CD4-positive, alpha-beta memory T cell (primary cell): ENCODE measurements at places on chromosomes 5 and 9. TPM values are rescaled to one million over a fixed set of nuclear protein-coding genes. Genes with fewer than 3 reads are reported as not detected.

GRCh38 chr9:129810788-129811187, 7.8 kb downstream of the TOR1B start:
- DNase-seq, result no peak
- H3K36me3 ChIP-seq, result peaks cover 52% of the 10 kb centered on the region
- peaks cover 16% of the 10 kb centered on the region for H3K4me1 ChIP-seq
- no peak overlapping the region for H3K4me3 ChIP-seq

GRCh38 chr9:116757030-116757429, 69.9 kb downstream of the TRIM32 start:
- H3K27me3 ChIP-seq, result no peaks in the 10 kb centered on the region
- H3K4me1 ChIP-seq, result no peaks in the 10 kb centered on the region
- no peak overlapping the region for H3K27ac ChIP-seq
- no peak overlapping the region for H3K4me3 ChIP-seq
- no peak for DNase-seq
- H3K36me3 ChIP-seq, result no peaks in the 10 kb centered on the region

GRCh38 chr5:131943916-131944315, 1.5 kb downstream of the MEIKIN start:
- H3K27me3 ChIP-seq, result no peaks in the 10 kb centered on the region
- H3K36me3 ChIP-seq, result no peaks in the 10 kb centered on the region
- no peaks in the 10 kb centered on the region for H3K4me1 ChIP-seq
- H3K27ac ChIP-seq, result no peak overlapping the region

ZNF618 gene
- 0.80 TPM for total RNA-seq

DNA sequence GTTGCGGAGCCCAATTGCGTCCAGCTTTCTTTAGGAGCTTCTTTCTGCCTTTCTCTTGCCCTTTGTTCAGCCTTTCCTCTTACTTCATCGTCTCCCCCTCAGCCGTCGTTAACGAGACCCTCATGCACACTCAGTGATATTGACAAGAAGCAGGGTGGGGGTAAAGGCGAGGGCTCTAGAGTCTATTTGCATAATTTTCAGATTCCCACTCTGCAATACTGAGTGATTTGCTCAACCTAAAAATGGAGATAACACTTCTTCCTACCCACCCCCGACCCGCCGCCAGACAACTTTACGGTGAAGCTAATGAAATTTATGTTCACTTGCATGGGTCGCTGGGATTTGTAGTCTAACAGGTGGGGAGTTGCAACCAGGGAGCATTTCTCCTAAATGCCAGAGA, 1.3 kb upstream of the TBC1D2 start:
- no peaks in the 10 kb centered on the region for H3K27me3 ChIP-seq
- H3K27ac ChIP-seq, result peak overlapping the region; percentile 82
- peak; percentile 50 for DNase-seq
- H3K4me1 ChIP-seq, result peaks cover 35% of the 10 kb centered on the region
- peak overlapping the region; percentile 90 for H3K4me3 ChIP-seq
- no peaks in the 10 kb centered on the region for H3K36me3 ChIP-seq

GRCh38 chr5:16961131-16961530, 25.0 kb upstream of the MYO10 start:
- no peak overlapping the region for H3K4me3 ChIP-seq
- H3K36me3 ChIP-seq, result no peaks in the 10 kb centered on the region
- no peaks in the 10 kb centered on the region for H3K27me3 ChIP-seq
- H3K27ac ChIP-seq, result no peak overlapping the region

DNA sequence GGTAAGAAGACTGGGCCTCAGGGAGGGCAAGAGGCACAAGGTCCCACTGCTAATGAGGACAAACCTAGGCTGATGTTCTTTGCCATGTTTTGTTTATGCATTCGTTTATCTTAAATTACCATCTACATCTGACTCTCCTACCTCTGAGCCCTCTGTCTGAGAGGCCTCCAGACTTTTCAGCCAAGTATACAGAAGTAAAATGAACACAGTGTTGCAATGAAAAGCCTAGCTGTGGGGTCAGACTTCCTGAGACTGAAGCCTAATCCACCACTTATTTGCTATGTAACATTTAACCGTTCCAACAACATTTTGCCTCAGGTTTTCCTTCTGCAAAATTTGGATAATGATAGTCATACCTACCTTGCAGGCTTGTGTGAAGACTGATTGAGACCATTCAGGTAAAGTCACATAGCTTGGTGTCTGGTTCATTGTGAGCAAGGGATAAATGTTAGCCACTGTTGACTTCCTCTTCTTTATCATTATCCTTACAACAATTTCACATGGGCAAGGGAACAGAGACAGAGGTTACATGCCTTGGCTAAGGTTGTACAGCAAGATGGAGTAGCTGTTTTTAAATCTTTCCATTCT, 374.9 kb upstream of the CLINT1 start:
- no peaks in the 10 kb centered on the region for H3K27me3 ChIP-seq
- no peak overlapping the region for H3K27ac ChIP-seq
- no peak overlapping the region for H3K4me3 ChIP-seq
- no peaks in the 10 kb centered on the region for H3K4me1 ChIP-seq
- H3K36me3 ChIP-seq, result no peaks in the 10 kb centered on the region

- H3K27ac ChIP-seq, result no peak overlapping the region
- no peaks in the 10 kb centered on the region for H3K36me3 ChIP-seq
- no peaks in the 10 kb centered on the region for H3K27me3 ChIP-seq
- no peak for DNase-seq
- no peak overlapping the region for H3K4me3 ChIP-seq
These were observed 27.8 kb upstream of the FAT2 start for GRCh38 chr5:151618907-151619306.

DNA sequence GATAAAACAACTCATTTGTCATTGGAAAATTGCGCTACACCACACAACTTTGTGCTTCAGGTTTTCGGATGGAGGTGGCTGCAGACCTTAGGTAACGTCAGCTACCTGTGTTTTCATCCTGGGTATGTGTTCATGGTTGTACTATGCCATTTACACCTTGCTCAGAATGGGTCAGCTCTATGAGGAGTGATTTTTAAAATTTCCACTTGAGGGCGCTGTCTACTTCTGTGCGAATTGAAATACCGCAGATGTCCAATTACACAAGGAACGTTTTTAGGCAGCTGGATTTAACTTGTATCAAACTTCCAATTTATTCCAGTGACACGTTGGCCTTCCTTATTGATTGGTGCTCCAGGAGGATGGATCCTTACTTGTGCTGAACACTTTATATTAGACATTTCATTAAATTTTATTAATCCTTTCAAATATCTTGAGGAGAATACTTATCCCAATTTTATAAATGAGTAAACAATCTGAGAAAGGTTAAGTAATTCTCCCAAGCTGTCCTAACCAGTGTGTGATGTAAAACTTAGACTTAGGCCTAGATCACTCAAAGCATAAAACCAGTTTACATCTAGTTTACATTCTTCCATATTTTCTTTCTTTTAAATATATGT, 23.4 kb downstream of the DMRTA1 start:
- no peak for DNase-seq
- H3K27me3 ChIP-seq, result no peaks in the 10 kb centered on the region
- no peaks in the 10 kb centered on the region for H3K36me3 ChIP-seq
- no peak overlapping the region for H3K27ac ChIP-seq
- H3K4me3 ChIP-seq, result no peak overlapping the region

DNA sequence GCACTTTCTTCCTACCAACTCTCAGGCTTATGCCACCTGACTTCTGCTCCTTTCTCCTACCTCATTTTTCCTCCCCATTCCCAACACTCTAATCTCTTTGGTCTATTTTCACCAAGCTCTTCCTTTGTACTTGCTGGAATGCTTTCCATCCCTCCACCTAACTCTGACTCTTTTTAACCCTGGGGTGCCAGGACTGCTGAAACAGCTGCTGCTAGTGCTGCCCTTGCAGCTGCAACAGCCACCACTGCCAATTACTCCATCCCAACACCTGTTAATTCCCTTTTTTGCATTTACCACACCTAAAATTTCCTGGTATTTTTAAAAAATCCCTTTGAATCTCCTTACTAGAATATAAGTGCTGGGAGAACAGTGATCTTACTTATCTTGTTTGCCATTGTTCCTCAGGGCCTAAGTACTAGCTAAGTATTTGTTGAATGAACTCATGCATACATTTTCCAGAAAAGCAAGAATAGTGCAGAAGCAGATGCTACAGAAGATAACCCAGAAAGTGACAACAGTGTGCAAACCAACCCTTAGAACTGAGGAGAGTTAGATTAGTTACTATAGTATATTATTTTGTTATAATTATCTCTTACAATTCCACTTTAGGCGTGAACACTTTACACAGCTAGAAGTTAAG, 11.5 kb downstream of the NADK2 start:
- no peak overlapping the region for H3K27ac ChIP-seq
- H3K4me3 ChIP-seq, result no peak overlapping the region
- H3K36me3 ChIP-seq, result peaks cover 8% of the 10 kb centered on the region
- H3K27me3 ChIP-seq, result no peaks in the 10 kb centered on the region
- DNase-seq, result no peak

DBH gene
- total RNA-seq, result 0.09 TPM

SH3RF2 gene
- total RNA-seq, result not detected

PLPP1 gene
- total RNA-seq, result 6.1 TPM

DNA sequence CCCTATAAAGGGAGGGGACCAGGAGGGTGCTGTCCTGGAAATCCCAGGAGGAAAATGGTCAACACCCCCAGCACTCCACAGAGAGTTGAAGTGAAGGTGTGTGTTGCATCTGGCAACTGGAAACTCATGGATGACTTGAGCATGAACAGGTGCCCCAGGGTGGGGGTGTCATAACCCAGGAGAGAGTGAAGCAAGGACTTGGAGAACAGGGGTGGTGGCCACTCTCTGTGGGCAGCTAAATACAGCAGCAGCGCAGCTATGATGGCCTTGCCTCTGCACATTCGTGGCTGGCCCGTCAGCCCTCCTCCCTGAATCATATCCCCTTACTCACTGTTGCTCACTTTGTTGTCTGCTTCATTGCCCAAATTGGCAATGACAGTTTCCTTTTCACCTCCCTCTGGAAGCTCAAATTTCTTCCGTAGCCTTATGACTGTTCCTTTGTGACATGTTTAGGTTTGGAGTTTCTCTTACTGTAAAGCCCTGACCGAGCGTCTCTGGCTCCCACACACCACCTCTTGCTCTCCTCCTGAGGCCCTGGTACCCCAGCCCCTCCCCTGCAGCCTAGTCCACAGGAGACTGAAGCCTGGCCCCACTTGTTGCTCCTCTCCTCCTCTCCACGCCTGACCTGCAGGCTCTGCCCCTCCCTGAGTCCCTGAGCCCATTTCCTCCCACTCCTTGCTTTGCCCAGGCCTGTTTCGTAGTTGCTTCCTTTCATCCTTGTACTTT, 185.8 kb downstream of the CD180 start:
- H3K36me3 ChIP-seq, result no peaks in the 10 kb centered on the region
- peaks cover 56% of the 10 kb centered on the region for H3K4me1 ChIP-seq
- no peak overlapping the region for H3K27ac ChIP-seq
- H3K27me3 ChIP-seq, result no peaks in the 10 kb centered on the region
- DNase-seq, result no peak

GRCh38 chr5:175724314-175725275, 66.7 kb downstream of the HRH2 start:
- H3K27me3 ChIP-seq, result peaks cover 4% of the 10 kb centered on the region
- H3K27ac ChIP-seq, result no peak overlapping the region
- peaks cover 3% of the 10 kb centered on the region for H3K4me1 ChIP-seq
- no peak overlapping the region for H3K4me3 ChIP-seq
- H3K36me3 ChIP-seq, result no peaks in the 10 kb centered on the region

DNA sequence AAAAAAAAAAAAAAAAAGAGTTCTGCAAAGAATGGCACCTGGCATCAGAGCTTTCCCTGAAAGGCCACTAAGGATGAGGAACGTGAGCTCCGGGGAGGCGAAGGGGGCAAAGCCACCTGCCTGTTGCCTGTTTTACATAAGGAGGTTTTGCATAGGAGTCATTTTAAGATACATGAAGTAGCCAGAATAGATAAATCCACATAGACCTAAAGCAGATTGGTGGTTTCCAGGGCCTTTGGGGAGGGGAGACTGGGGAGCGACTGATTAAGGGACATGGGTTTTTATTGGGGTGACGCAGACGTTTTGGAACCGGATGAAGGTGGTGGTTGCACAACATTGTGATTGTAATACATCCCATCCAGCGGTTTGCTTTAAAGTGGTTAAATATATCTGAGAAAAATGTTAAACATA, 7.1 kb downstream of the NEK6 start:
- peaks cover 30% of the 10 kb centered on the region for H3K4me1 ChIP-seq
- H3K27me3 ChIP-seq, result no peaks in the 10 kb centered on the region
- H3K36me3 ChIP-seq, result peaks cover 5% of the 10 kb centered on the region
- DNase-seq, result no peak

CDC25C gene
- not detected for total RNA-seq

GRCh38 chr5:130017173-130017572, 112.9 kb downstream of the CHSY3 start:
- no peak for DNase-seq
- no peaks in the 10 kb centered on the region for H3K36me3 ChIP-seq
- no peak overlapping the region for H3K4me3 ChIP-seq
- no peaks in the 10 kb centered on the region for H3K4me1 ChIP-seq
- no peaks in the 10 kb centered on the region for H3K27me3 ChIP-seq
- no peak overlapping the region for H3K27ac ChIP-seq

- no peak overlapping the region for H3K27ac ChIP-seq
- no peak for DNase-seq
These were observed 1.7 kb downstream of the ENDOG start for GRCh38 chr9:128819716-128820664.

GRCh38 chr9:132018957-132019405, 60.7 kb downstream of the MED27 start:
- H3K27ac ChIP-seq, result no peak overlapping the region
- no peaks in the 10 kb centered on the region for H3K4me1 ChIP-seq
- H3K4me3 ChIP-seq, result no peak overlapping the region
- DNase-seq, result no peak
- H3K27me3 ChIP-seq, result no peaks in the 10 kb centered on the region

DNA sequence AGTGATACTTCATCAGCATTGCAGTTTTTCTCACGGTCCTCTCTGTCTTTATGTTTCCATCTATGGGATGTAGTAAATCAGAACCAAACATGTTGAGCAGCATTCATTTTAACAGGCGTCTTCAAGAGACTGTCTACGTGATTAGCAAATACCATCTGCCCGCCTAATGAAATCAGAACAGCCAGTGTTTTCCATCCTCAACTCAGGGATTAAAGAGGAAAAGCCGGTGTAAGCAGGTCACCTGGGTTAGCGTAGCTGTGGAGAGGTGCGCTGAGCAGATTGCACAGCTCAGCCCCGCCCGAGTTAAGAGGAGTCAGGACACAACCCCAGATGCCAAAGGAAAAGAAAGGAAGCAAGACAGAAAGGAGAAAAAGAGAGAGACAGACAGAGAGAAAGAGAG, 54.3 kb upstream of the ANKRD33B start:
- DNase-seq, result no peak
- no peaks in the 10 kb centered on the region for H3K4me1 ChIP-seq
- no peak overlapping the region for H3K27ac ChIP-seq
- no peak overlapping the region for H3K4me3 ChIP-seq
- no peaks in the 10 kb centered on the region for H3K27me3 ChIP-seq

- no peaks in the 10 kb centered on the region for H3K36me3 ChIP-seq
- H3K4me3 ChIP-seq, result no peak overlapping the region
- H3K4me1 ChIP-seq, result no peaks in the 10 kb centered on the region
- no peak overlapping the region for H3K27ac ChIP-seq
- H3K27me3 ChIP-seq, result no peaks in the 10 kb centered on the region
- DNase-seq, result no peak
These were observed 206.7 kb downstream of the FAM114A2 start for GRCh38 chr5:153831973-153832372.
